Hepatocyte (in vitro differentiated cells): ENCODE measurements at places on chromosomes 11 and 22. TPM values are rescaled to one million over a fixed set of nuclear protein-coding genes. Genes with fewer than 3 reads are reported as not detected.

DNA sequence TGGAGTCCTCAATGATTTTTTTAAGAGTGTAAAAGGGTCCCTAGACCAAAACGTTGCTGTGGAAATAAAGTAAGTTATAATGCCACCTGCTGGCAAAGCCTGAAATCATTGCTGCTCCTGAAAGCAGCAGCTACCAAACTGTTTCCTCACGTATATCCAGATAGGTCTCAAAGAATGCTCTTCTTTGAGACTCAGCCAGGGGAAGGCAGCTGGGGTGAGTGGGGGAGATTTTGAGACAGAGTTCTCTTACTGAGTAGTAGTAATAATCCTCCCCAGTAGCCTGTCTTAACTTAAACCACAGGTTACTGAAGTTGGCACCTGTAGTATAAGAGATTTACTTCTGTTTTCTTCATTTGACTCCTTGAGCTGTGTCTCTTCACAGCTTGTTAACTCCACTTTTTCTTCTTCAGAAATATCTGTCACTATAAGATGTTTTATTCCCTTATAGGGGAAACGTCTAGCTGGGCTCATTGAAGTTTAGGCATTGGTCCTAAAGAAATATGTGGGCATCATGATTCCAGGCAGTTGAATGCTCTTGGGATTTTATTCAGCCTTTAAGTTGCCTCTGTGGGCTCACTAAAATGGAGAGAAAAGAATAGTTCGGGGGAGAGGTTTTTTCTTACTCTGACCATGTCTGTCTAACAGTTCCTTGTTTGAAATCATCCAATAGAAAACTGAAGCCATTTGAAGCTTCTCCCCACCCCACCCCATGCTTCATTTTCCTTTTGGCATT lies 77.9 kb downstream of the BTBD10 start:
- peak; percentile 52 for DNase-seq

- DNase-seq: no peak
These were observed 50.0 kb upstream of the ADA2 start for GRCh38 chr22:17269224-17269606.

DNA sequence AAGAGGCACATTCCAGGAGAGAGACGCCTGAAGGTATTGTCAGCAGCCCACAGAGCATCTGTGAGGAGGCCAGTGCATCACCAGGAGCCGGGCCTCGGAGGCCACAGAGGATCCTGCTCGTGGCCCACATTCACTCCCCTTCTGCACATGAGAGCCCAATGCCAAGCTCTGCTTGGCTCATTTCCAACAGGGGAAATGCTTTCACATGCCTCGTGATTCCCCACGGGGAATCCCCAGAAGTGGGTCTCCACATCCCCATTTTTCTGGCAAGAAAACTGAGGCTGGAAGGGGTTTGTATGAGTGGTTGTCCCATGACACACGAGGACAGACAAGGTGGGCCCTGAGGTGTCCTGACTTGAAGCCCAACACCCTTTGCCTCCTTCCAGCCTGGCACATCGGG lies 34.4 kb downstream of the TP53I11 start:
- DNase-seq: no peak

DNA sequence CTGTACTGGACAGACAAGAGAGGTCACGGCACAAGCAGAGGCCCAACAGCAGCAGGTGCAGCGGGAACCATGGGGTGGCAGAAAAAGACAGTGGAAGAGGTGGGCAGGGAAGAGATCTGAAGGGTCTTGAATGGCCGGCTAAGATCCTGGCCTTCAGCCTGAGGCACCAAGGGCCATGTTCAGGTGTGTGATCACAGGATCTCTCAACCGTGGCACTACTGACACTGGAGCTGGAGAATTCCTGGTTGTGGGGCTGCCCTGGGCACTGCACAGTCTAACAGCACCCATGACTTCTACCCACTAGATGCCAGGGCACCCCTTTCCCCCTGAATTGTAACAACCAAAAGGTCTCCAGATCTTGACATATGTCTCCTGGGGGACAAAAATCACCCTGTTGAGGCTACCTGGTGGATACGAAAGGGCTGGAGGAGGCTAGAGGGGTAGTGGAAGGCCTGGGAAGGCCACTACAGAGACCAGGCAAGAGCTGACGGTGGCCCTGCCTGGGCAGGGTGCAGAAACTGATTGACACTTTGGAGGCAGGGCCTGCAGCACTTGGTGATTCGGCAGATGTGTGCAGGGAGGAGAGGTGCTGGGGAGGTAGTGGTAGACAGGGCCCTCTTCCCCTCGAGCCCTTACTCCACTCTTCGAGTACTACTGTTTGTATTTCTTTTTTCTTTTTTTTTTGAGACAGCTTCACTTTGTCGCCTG lies 8.3 kb downstream of the CSNK1E start:
- peak; percentile 5 for DNase-seq

ZDHHC8 gene
- 65.1 and 72.7 TPM in 2 replicates for polyA plus RNA-seq

DNA sequence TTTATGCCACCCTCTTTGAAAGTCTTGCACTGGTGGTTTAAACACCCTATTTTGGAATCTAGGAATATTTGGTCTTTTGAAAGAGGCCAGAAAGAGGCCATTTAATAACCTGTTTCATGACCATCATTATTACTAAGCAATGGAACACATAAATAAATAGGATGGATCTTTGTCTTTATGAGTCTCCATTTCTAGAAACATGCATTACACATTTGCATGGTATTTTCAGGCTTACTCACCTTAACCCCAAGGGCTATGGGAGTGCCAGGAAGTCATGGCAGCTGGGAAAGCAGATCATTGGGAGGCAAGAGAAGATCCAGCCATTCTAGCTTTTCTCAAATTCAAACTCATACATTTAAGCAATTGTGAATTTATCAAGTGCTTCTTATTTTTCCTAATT lies 185.8 kb upstream of the POU2AF2 start:
- DNase-seq: no peak

DNA sequence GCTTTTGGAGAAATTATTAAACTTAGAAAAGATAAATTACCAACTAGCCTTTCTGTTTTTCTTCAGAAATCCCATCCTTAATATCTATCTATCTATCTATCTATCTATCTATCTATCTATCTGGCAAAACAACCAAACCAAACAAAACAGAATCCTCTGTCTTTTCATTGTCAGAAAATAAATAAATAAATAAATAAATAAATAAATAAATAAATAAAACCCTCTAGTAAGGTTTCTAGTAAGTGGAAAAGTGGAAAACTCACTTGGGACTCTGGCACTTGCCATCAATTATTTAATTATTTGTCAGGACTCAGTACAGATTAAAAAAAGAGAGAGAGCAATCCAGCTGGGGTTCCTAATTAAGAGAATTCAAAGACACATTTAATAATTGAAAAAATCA lies 556.2 kb upstream of the CHORDC1 start:
- DNase-seq: no peak

DNA sequence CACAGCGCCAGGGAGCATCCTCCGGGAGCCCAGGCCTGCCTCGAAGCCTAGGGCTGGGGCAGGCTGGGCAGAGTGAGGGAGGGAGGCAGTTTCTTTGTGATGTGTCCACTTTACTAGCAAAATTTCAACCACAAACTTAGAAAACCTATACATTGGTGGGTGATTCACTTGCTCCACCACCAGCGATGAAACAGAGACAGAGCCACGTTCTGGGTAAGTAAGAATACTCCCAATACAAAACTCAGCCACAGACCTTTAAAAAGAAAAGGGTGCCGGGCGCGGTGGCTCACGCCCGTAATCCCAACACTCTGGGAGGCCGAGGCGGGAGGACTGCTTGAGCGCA lies 22.3 kb downstream of the CDKN1C start:
- no peak for DNase-seq

GRCh38 chr11:60985991-60986915 lies 14.8 kb downstream of the CD6 start:
- no peak for DNase-seq

DNA sequence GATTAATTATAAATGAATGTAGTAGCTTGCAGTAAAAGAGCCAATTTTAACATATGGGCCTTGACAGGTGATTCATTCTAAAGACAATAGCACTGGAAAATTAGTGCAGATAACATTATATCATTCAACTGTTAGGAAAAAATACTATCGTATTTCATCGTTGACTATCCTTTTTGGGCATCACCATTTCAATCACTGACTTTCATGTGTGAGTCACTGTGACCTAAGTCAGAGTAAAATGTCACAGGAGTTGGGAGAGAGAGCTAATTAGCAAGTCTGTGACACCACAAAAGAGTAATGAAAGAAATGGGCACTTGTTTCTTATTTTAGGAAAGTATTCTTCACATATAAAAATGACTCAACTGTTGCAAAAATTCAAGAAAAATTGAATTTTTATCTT lies 253.8 kb upstream of the CNTN5 start:
- DNase-seq: no peak

DNA sequence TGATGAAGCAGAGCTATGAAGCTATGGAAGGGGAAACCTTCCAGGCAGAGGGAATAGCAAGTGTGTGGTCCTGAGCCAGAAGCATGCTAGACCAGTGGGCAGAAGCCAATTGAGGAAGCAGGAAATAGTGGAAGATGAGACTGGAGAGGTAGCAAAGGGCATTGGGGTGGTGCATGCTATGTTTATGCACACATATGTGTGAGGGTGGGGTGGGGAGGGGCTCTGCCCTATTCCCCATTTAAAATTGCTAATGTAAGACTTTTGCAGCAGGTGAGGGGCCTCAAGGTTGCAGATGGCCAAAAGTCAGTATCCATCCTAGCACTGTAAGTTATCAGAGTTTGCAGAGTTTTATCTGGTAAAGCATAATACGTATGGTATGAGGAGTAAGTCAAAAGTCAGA lies 626.6 kb upstream of the KIRREL3 start:
- DNase-seq: no peak

C11orf42 gene
- not detected in 2 replicates for polyA plus RNA-seq

TRIM6 gene
- polyA plus RNA-seq: 4.3 and 8.0 TPM in 2 replicates

GRCh38 chr11:128200467-128200866 lies 386.9 kb downstream of the ETS1 start:
- DNase-seq: no peak

DNA sequence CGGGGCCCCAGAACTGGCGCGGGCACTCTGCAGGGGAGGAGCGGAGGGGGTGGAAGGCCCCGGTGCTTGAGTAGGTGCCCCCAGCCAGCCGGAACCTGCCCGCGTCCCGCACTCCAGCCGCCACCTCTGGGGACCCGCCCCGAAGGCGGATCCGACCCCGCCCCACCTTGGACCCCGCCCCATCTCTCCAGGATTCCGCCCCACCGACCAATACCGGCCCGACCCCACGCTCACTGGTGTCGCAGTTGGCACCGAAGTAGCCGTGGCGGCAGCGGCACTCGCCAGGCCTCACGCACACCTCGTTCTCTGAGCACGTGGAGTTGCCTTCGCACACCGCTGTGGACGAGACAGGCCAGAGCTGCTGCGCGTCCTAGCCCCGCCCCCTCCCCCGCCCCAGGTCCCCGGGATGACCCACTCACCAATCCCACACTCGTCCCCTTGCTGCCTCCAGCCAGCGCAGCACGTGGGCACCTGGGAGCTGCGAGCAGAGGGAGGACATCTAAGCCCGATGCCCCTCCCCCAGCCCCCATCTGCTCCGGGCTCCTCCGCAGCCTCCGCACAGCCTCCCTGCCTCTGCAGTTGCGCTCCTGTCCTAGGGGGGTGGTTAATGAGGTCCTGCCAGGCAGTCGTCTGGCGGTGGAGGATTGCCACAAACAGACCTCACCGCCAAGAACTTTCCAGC lies 6.0 kb downstream of the SCARF2 start:
- DNase-seq: peak; percentile 7

OR52B4 gene
- not detected in 2 replicates for polyA plus RNA-seq

DNA sequence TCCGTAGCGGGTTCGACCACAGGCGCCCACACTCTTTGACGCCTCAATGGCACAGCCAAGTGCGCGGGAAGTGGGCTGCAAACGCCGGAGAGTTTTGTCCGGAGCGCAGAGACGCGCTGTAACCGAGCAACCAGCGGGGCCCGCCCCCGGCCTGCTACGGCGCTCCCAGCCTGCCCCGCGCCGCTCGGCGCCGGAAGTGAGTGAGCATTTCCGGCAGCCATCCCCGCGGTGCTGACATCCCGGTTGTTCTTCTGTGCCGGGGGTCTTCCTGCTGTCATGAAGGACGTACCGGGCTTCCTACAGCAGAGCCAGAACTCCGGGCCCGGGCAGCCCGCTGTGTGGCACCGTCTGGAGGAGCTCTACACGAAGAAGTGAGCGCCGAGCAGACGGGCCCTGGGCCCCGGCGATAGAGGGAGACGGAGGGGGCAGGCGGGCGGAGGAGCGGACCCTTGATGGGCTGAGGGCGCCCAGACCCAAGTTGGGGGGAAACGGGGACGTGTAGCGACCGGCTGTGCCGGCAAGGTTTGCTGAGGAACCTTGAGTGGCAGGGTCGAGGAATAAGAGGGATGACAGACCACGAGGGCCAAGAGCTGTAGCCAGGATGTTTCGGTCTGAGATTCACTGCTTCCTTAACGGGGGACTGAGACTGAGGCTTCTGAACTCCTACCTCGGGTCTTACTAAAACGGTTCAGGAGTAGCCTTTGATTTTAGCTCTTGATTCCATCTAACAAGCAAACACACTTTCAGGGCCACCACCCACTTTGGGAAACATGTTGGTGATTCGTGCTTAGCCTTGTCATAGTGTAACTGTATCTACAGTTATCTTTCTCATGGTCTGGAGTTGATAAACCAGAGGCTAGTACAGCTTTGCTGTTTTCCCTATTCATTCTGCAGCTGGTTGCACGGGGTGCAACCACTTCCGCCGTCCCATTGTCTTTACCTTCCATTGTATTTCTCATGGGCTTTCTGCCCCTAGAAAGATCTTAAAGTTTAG lies at the start of gene PSMD13:
Gene PSMD13, plus strand, starts transcription at position 203 of the 994 bp plus-strand sequence. Its CDS starts 74 bp downstream, at position 277.
- peak; percentile 94 for DNase-seq

GRCh38 chr11:101617735-101618332 lies 34.0 kb upstream of the TRPC6 start:
- no peak for DNase-seq

GRCh38 chr11:105697291-105697690 lies 87.4 kb downstream of the GRIA4 start:
- DNase-seq: no peak

DNA sequence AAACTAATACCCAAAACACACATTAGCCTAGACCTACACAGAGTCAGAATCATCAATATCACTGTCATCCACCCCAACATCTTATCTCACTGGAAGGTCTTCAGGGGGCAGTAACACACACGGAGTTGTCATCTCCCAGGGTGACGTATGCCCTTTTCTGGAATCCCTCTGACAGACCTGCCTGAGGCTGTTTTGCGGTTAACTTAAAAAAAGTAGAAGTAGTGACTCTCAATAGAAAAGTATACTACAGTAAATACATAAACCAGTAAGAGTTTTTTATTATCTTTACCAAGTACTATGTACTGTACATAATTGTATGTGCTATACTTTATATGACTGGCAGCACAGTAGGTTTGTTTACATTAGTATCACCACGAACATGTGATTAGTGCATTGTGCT lies 80.5 kb downstream of the PGR start:
- DNase-seq: peak; percentile 8

GRCh38 chr11:132852361-132852760 lies 679.9 kb downstream of the OPCML start:
- DNase-seq: no peak

- DNase-seq: peak; percentile 29
These were observed 40.7 kb downstream of the POU2F3 start for GRCh38 chr11:120280600-120281051.

- DNase-seq: peak; percentile 83
These were observed 39.0 kb upstream of the ADA2 start for GRCh38 chr22:17258015-17258787.

GRCh38 chr11:64745521-64746328 lies 1.8 kb upstream of the RASGRP2 start:
- peak; percentile 65 for DNase-seq

FXYD6 gene
- 56.9 and 68.2 TPM in 2 replicates for polyA plus RNA-seq
